Stimulated activated CD4-positive, alpha-beta T cell treated with anti-CD3 and anti-CD28 coated beads, Interleukin-2, amount 100 ng/mL, for 24 hours (primary cell): ENCODE measurements at places on chromosomes 4 and X.

DNA sequence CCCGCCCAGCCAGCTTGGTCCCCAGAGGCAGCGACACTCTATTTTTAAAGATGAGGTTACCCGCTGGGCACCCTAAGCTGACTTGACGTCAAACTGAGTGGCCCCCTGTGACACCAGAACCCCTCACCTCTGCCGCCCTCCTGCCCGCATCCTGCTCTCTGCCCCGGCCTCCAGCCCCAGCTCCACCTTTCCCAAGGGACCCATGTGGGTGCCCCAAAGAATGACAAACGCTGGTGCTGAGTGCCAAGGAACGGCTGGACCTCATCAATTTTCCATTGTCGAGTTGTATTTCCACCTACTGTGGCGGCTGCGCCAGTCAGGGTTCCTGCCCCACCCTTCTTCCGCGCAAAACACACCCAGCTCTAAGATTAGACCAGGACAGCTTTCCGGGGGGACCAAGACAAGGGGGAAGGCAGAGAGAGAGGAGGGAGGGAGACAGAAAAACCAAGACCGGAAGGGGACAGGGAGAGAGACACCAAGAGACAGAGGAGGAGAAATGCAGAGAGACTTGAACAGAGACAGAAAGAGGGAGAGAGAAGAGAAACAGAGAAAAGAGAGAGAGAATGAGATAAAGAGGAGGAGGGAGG is 2.0 kb downstream of the PRKX start:
- DNase-seq: peak; percentile 18

- DNase-seq: no peak
Measured at GRCh38 chrX:95346856-95347255, 1337.8 kb upstream of the DIAPH2 start.

GRCh38 chr4:88138561-88138960 is 19.9 kb downstream of the ABCG2 start:
- DNase-seq: no peak

GRCh38 chrX:4239650-4240540 is 526.4 kb upstream of the PRKX start:
- DNase-seq: no peak

DNA sequence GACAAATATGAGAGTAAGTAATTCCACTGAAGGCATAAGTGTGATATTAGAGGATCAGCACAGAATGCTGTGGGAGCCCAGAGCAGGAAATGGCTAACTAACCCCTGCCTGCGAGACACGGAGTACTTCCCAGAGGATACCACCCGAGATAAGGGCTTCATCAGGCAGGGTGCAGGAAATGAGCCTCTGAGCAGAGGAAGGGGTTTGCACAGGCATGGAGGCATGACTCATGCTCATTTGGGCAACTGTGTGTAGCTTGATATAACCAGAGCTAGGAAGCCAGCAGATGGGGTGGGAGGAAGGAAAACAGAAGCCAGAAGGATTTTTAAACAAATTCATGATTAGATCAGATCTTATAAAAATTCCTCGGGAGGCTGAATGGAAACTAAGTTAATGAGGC is 70.0 kb upstream of the TSPAN5 start:
- no peak for DNase-seq

GRCh38 chrX:13369256-13370030 is 49.6 kb upstream of the ATXN3L start:
- DNase-seq: no peak

DNA sequence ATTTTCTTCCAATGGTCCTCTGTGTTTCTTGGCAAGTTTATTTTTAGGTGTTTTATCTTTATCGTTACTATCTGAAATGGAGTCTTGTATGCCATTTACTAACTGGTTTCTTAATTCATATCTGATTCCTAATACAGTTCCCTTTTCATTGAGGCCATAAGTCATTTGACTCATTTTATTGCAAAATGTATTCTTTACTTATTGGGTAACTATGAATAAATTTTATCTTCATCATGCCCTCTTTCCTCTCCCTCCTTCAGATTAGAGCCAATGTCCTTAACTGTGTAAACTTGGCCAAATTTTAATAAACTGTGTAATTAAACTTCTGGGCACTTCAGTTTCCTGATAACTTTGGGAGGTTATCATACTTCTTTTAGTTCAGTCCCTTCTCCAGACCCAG is 19.3 kb upstream of the MSMO1 start:
- DNase-seq: no peak

DNA sequence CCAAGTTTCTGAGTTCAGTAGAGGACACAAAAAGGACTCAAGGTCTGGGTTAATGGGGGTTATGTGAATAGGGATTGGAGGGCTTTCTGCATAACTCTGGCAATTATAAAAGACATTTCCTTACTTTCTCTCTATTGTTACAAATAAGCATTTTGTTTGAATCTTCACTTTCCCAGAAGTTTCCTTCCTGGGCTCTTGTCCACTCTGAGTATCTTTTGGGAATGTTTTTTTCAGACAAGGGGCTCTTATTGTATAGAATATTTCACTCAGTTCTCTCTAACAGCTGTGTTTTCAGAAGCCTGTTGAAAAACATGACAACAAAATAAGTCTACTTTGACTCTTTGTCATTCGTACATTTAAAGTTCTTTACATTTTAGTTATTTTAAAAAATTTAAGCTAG is 57.6 kb upstream of the MAP9 start:
- DNase-seq: no peak
